Stimulated activated CD4-positive, alpha-beta T cell treated with anti-CD3 and anti-CD28 coated beads, TNF-alpha, amount 100 ng/mL, for 4 hours (primary cell): ENCODE measurements at places on chromosomes 3 and 15.

DNA sequence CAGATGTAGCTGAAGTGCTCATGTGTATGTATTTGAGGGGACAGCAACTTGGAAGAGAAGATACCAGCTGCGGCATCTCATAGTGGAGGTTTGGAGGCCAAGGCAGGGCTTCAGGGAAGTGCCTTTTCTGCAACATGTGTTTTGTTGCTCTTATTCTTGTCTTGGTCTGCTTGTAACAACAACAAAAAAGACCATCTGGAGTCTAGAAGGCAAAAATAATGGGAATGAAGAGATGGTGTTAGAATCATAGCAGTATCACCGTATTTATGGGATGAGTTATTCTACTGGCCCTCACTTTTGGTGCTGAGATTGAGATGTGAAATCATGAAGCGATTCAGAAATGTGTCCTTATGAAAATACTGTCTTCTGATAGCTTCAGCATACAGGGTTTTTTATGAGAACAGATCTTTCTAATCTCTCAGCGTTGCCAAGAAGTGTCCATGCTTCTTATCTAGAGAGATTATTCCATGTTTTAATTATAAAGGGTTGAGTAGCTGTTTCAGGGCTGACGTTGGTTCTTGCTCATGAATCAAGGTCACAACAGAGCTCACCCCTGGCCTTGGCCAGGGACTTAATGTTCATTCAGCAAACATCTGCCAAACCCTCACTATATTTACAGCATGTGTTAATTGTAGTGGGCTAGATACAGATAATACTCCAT lies 58.0 kb downstream of the ITPR1 start:
- DNase-seq, result no peak

DNA sequence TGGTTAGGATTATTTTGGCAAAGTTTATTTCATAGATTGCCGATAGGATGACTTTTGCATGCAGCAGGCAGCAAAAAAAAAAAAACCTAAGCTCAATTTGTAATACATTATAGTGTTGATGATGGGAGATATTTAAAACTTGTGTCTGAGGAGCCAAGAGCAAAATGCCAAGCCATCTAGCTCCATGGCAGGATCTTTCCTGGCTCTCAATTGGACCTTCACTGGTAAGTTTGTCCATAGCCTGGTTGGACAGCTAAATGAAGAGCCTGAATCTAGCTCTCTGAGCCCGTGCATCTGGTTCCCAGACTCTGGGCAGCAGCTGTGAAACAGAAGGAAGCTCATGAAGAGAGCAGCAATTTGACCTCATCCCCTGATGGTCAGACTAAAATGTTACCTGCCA lies 17.5 kb downstream of the STAC start:
- DNase-seq, result no peak

DNA sequence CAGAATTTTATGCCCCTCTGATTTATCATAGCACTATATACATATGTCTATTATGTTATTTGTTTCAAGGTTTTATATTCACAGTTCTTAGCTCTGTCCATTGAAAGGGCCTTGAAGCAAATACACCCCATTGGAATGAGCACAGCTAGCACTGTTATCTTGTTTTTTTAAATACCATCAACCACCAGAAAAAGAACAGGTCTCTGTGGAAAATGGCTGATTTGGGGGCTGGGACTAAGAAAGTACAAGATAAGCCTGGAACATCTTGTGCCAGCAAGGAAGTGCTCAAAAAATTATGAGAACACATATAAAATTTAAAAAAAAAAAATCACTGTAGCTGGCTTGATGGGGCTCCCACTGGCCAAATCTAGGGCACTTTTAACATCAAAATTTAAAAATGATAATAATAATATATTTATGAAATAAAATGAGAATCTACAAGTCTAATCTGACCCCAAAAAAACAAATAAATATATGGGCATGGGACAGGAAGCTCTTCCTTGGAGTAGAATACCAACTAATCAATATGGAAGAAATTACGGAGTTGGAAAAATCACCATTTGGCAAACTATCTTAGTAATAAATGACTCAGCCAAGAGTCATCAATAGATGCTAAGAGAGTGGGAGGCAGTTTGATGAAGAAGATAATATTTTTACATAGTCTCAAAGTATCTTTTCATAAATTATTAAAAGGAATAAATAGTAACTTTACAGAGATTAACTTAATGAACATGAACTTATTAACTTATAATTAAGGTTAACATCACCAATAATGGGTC lies 20.5 kb downstream of the IFT80 start:
- no peak for DNase-seq

DNA sequence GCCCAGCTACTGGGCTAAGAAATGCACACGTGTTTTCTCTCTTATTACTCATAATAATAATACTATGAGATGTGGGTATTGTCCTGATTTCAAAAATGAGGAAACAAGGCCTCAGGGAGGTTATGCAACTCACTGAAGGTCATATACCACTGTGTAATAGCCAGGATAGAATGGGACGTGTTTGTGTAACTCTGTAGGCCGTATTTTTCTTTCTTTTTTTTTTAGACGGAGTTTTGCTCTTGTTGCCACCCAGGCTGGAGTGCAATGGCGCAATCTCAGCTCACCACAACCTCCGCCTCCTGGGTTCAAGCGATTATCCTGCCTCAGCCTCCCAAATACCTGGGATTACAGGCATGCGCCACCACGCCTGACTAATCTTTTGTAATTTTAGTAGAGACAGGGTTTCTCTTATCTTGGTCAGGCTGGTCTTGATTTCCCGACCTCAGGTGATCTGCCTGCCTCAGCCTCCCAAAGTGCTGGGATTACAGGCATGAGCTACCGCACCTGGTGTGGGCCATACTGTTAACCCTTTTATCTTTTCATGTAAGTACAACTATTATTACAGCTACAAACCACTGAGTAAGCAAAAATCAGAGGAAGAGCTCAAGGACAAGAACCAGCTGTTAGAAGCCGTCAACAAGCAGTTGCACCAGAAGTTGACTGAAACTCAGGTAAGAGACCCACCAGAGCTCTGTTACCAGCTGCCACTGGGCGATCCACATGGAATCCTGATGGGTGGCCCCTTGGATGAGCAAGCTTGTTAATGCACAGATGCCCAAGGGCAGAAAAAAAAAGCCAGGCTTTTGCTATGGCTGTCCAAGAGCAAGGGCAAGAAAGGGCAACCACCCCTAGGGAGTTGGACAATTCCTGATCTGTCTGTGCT lies 6.7 kb downstream of the KNSTRN start:
- no peak for DNase-seq

DNA sequence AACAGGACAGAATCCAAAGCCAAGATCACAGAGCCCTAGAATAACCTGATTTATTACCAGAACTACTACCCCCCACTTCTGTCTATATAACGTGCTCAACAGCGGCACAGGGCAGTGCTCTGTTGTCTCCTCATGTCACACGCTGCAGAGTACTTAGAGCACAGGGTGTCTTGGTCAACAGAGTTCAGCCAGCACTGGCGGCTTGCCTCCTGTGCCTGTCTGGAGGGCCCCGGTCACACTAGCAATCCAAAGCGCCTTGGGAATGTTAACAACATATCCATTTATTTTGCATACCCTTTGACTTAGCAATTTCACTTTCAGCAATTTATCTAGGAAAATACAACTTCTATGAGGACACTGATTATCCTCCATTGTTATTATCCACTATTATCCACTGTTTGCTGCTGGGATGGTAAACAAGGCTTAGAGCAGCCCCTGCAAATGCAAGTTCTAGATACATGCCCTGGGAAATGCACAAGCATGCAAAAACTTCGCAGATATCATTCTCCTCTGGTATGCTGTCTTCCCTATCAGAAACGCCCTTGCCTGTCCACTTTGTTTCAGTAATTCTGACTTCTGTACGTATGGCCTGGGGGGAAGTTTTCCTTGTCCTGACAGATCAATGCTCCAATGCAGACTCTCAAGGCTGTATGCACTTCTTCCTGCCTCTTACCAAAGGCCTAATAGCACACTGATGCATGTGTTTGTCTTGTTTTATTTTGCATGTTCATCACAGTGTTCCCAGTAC lies 86.2 kb upstream of the OCA2 start:
- DNase-seq, result no peak

- no peak for DNase-seq
These were observed 35.0 kb upstream of the TATDN2 start for GRCh38 chr3:10213156-10213792.

- DNase-seq, result no peak
These were observed 25.4 kb downstream of the COMMD2 start for GRCh38 chr3:149726716-149727407.

DNA sequence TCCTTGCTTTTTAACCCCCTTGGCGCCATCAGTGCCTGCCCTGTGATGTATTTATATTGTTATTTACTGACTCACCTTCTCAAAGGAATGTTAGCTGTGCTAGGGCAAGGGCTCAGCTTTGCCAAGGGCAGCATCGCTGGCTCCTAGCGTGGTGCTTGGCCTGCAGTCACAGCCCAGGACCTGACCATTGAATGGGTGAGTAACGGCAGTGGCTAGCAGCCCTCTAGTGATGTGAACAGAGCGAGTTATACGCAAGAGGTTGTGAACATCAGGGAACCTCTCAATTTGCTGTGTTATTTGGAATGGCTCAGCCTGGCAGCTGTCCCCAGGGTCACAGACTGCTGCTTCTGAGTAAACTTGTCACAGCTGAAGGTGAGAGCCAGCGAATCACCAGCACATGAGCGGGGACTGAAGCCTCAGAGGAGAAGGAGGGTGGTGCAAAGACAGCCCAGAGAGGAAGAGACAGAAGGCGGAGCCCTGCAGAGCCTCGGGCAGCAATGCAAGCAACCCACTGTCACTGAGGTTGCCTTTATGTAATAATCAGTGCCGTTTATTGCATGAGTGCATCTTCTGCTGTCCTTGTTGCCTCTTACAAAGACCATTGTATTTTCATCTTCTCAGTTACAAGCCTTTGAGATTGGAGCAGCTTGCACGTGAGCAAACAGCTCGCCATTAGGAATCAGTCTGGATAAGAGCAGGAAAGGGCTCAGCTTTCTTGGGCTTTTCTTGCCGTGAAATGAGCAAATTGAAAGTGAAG lies 158.3 kb downstream of the SLCO3A1 start:
- no peak for DNase-seq

DNA sequence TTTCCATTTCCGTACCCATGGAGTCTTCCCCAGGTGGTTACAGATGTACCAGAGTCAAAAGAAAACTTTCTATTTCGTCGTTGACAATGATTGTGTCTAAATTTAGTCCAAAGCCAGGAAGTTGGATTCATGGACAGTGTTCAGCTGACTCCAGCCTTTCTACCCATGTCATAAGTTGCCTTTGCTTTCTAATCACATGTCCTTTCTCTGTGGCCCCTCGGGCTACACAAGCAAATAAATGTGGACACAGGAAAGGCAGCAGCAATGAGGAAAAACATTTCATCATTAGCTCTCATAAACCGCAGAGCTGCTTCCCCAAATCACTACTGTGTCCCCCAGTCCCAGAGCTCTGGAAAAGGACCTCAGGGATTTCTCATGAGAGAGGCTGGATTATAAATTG lies 82.0 kb downstream of the USF3 start:
- DNase-seq, result no peak

DNA sequence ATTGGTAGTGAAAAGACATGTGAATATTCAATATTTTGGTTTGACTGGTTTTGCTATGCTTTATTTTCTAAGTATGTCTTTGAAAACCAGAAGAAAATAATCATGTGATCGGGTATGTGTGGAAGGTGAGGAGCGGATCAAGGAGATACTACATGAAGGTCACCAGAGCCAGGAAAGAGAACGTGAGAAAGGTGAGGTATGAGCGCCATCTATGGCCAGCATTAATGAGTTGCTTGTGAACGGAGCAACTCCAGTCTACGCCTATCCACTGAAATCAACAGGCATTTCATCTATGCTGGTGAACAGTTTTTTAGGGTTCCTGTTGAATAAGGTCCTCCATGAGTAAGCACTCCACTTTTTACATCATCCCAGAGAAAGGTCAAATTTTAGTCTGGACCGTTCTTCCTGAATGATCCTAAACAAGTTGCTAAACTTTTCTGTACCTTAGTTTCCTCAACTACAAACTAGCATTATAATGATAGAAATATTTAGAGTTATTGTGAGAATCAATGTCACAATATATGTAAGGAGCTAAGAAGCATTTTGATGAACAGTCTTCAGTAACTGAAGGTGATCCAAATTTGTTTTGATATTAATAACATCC lies 1435.2 kb upstream of the CADM2 start:
- DNase-seq, result no peak

DNA sequence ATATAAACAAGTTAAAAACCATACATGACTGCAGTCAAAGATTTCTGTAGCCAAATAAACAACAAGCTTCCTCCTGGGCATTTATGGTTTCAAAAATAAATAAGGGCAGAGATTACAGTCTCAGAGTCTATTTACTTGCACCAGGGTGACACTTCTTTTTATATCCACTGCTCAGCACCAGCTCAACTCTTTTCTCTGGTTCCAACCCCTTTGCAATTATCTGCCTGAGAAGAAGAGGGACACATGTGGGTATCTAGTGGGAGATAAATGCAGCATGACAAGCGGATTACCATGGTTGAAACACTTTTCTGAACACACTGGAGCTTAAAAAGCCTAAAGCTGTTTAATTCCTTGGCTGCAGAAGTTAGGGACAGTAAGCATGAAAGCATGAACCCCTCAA lies 311.5 kb downstream of the CNTN3 start:
- DNase-seq, result no peak
